ENCODE measurements at places on chromosomes 4 and X.

DNA sequence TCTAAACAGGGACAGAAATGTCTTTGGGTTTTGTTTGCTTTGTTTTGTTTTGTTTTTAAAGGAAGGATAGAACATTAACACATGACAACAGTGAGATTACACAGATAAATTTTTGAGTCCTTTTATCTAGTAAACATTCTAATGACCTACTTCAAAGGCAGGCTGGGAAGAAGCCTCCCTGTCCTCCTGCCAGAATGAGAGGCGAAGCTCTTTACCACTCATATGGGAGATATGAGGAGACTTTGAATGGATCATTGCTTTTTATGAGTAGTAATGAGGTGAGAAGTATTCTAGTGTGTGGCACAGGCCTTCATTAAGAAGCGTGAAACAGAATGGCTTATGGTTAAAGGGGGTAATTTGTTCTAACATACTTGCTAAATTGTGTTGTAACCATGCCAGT is 172.0 kb downstream of the FBXO8 start:
- DNase-seq: no peak

DNA sequence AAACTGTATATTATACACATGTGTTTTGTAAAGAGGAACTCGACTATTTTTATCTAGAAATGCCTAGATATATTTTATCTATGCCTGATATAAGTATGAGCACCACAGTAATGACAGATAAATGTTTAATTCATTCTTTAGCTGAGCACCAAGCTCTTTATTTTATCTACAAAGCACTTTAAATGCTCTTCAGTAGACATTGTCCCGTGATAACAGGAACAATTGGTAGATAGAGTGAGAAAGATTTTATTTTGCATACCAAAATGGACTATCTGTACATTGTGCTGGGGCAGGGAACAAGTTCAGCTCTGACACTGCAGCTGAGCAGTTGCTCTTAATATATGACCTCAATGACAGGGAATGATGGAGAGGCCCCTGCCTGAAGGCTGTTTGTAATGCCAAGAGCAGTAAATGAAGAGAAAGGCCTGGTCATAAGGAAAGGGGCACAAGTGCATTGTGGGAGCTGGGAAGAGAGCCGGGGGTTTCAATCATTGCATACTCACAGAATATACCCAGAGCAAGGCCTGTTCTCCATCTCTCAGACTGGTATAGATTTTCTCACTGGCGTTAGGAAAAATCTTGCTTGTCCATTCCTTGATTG is 57.3 kb downstream of the SEPTIN11 start:
- no peak for DNase-seq

DNA sequence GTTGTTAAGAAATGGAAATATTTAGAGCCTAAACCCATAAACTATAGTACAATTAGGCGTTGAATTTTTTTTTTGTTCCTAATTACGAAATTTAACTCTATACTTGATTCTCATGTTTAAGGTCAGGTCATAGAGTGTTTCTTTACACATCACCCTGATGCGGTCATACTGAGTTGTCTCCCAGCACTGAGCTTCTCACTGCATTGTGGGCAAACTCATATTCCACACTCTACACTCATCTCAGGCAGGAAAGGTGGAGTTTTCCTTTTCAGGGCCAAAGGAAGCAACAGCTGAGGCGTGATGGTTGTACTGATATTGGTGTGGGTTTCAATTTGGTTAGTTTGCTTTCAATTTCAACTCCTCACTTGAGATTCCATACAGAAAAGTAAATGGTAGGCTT is 75.4 kb downstream of the FAT4 start:
- peak; percentile 74 for DNase-seq

DNA sequence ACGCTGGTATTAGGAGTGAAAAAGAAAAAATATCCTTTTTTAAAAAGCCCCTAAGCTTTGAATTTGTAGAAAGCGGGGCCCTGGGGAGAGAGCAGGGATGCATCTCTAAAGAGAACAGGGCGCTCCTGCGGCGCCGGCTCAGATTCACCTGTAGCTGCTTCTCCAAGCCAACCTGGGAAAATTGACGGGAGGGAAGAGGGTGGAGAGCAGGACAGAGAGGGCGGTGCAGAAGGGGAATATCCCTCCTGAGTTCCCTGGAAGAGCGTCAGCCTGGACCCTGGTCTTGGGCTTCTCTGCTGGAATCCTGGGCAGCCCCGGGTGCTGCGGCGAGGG is 776 bp upstream of the SOWAHD start:
- DNase-seq: no peak

GRCh38 chrX:14497184-14497666 is 32.1 kb upstream of the GLRA2 start:
- DNase-seq: peak; percentile 4

DNA sequence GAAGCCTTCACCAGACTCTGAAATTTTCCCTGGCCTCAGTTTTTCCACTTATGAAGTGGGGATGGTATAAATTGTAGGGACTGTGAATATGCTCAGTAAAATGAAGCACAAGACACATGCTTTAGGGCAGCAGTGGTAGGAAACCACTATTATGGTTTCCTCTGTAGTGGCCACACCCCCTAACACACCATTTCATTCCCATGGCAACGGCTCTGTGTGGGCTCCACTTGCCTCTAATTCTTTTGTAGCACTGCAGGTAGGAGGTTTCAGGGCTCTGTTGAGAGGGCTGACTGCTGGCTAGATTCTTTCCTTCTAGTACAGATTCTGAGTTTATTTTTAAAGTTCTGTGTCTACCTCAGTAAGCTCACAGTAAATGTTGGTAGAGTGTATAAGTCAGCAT is 3.5 kb upstream of the VMA21 start:
- no peak for DNase-seq
